ENCODE measurements at places on chromosomes 7 and 10.

GRCh38 chr10:5533098-5533731 is 8.5 kb downstream of the CALML3 start:
- no peak for DNase-seq

DNA sequence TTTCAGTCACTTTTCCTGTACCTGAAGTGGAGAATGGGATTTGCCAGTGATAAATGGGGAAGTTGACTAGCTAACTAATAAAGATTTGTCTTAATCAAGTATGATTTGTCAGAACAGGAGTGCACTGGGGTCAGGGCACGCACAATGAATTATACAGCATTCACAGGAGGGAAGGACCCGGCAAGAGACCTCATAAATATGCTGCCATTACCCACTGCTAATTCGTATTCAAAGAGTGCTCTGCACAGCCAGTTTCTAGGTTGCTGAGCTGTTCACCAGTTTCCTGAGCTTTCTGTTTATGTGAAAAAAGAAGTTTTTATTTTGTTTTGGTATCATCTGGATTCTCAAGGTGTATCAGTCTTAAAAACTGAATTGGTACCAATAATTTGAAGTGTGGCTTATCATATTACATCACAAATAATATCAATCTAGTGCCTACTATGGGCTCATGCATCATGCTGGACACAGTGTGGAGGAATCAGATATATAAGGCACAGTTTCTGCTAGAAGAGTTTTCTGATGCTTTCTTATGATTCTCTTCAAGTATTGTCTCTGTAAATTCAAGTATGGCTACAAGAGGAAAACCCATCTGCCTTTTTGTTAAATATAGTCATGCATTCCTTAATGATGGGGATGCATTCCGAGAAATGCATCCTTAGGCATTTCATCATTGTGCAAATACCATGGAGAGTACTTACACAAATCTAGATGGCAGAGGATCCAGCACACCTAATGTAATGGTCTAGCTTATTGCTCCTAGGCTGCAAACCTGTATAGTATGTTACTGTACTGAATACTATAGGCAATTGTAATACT is 202.2 kb downstream of the VTI1A start:
- DNase-seq, result no peak

DNA sequence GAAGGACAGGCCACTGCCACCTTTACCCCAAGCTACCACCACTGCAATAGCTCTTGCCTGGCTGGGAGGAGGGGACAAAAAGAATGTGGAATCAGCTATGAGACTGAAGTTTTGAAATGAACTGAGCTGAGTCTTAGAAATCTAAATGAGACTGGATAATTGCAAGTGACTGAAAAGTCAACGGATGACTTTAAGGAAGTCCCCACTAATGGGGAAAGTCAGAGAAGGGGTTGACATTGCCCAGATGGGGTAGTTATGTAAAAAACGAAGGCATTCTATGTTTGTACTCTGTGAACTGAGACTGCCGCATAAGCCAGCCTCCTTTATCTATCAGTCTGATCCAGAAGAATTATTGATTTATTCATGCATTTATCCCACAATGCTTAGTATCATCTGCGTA is 67.2 kb downstream of the RBM20 start:
- DNase-seq, result no peak

- no peak for DNase-seq
Measured at GRCh38 chr10:132437541-132437950, 40.5 kb downstream of the PWWP2B start.

GRCh38 chr10:59976909-59977308 is 70.6 kb upstream of the CCDC6 start:
- DNase-seq, result no peak

- no peak for DNase-seq
Measured at GRCh38 chr7:151837285-151838042, 39.5 kb downstream of the PRKAG2 start.

DNA sequence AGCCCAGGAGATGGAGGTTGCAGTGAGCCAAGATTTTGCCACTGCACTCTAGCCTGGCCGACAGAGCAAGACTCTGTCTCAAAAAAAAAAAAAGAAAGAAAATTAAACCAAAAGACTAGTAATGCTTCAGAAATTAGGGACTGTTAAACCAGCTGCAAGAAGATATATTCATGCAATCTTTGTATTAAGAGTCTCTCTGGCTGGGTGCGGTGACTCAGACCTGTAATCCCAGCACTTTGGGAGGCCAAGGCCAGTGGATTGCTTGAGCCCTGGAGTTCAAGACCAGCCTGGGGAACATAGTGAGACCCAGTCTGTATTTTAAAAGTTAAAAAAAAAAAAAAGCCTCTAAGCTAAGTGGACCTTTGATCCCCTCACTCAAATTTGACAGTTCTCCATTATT is 2.5 kb upstream of the HNRNPF start:
- DNase-seq, result no peak

- DNase-seq, result no peak
Measured at GRCh38 chr7:68258609-68259008, 1262.0 kb downstream of the TYW1 start.

DNA sequence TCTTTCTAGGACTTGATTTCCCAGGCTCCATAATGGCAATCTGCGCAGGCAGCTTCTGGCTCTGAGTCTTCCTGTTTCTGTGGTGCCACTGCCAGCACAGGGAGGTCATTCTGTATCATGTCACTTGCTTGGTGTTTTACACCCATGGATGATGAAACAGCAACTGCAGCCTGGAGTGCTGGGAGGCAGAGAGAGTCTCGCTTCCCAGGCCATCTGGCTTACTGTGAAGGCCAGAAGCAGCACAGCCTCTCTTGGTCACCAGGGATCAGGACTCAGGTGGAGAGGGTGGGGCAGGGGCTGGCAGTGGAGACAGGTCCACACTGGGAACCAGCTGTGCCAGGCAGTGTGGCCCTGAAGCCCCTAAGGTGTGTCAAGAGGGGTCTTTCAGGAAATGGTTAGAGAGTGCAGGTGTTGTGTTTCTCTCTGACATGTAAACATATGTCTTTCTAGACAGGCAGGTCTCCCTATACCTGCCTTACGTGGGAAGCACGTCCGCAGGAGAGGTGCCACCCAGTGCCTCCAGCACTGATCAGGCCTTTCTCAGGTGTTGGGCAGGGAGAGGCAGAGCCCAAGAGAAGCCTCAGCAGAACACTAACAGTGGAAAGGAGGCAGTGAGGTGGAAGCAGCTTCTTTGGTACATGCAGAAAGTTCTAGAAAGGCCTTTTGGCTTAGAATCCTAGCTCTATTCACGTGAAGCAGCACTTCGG is 71.4 kb downstream of the INSIG1 start:
- DNase-seq, result no peak

DNA sequence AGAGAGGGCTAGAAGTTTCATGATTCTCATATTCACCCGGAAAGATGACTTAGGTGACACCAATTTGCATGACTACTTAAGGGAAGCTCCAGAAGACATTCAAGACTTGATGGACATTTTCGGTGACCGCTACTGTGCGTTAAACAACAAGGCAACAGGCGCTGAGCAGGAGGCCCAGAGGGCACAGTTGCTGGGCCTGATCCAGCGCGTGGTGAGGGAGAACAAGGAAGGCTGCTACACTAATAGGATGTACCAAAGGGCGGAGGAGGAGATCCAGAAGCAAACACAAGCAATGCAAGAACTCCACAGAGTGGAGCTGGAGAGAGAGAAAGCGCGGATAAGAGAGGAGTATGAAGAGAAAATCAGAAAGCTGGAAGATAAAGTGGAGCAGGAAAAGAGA is 5.3 kb downstream of the GIMAP4 start:
- DNase-seq, result no peak

DNA sequence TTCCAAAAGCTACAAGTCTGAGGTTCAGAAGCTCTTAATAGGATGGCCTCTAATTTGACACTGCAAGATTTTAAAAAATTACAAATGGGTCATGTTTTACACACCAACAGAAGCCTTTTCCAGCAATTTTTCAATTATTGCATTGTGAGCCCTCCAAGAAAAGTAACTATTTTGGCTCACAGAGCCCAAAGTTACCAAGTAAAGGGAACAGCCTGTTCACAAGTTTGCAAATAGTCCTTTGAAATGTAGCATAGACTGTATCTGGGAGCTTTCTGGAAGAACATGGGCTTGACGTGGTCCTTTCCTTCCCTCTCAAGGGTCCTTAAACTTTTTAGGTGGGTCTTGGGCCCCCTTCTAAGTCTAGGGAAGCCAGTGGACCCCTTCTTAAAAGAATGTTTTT is 1.3 kb upstream of the GDF10 start:
- no peak for DNase-seq

GRCh38 chr10:29609696-29610095 is 25.1 kb downstream of the SVIL start:
- DNase-seq, result no peak

DNA sequence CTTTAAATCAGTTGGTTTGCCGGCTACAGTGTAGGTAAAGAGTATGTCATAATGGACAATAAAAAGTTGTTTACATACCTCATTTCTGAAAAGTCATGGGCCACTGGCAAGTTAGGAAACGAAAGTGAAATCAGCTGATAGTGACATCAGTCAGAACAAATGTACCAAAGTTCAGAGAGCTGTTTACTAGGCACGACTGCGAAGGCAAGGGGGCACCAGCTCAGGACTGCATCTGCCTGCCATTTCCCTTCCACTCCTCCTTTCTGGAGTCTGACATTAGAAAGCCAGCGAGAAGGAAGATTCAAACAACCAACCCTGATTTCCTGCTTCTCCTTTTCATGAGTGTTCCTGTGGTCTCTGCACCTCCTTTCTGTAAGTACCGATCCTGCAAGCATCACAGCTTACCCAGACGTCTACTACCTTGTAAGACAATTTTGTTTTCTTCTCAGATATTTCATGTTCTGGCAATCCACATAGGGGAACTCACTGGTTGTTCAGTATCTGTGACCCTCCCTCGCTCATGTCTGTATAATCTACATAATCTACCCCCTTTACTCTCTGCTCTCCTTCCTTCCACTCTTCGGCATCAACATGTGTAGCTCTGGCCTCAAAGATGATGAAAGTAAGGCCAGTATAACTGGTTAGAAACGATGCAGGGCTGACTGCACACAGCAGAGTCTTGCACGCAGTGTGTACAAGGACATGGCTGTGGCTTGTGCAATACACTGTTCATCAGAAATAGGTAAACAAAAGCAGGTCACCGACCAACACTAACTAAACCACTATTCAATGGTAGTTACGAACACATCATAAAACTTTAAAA is at the start of gene TMEM140:
Gene TMEM140 (plus strand): TSS at position 174 of the 823 bp plus-strand sequence. CDS start 16,370 bp downstream, outside the sequence.
- peak; percentile 92 for DNase-seq

GRCh38 chr7:15068324-15068723 is 165.8 kb upstream of the DGKB start:
- DNase-seq, result no peak

GRCh38 chr7:43513251-43513650 is 69.7 kb upstream of the STK17A start:
- DNase-seq, result peak; percentile 9

DNA sequence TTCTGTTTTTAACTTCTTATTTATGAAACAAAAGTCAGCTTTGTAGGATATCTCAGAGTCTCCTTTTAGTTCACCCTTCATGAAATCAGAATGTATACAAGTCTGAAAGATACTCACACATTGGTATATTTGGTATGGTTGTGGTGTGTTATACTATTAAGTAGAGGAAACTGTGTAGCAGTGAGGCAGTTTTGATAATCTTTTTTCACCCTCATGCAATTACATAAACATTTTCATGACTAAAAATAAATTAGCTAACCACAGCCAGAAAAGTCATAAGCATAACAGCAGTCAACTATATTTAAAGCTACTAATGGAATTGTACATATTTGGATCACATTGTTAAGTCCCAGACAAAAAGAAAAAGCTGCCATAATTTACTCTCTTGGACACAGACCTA is 62.1 kb downstream of the FAM185A start:
- DNase-seq, result no peak

DNA sequence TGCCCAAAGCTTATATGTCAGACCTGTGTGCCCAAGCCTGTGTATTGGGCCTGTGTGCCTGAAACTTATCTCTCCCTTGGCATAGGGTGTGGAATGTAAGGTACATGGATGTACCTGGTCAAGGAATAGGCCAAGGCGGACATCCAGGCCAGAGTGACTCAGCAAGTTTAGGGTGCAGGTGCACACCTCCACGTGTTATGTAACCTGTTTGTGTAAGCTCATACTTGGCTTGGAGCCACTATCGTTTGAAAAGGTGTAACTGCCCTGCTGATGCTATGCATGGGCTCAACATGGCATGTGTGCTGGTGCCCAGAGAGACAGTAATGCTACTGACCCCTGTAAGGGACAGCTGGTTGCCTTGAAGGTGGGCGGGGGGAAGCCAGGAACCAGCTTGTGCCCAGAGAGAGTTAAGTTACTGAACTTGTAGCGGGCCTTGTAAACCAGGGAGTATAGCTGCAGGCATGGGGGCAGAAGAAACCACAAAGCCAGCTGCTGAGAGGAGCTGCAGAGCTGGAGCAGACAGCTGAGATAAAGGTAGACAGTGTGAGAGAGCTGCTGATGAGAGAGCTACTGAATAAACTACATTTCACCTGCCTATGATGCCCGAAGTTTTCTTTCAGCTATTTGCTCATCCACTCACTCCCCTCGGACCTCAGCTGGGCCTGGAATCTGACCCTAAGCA is 656.4 kb upstream of the ZWINT start:
- no peak for DNase-seq

DNA sequence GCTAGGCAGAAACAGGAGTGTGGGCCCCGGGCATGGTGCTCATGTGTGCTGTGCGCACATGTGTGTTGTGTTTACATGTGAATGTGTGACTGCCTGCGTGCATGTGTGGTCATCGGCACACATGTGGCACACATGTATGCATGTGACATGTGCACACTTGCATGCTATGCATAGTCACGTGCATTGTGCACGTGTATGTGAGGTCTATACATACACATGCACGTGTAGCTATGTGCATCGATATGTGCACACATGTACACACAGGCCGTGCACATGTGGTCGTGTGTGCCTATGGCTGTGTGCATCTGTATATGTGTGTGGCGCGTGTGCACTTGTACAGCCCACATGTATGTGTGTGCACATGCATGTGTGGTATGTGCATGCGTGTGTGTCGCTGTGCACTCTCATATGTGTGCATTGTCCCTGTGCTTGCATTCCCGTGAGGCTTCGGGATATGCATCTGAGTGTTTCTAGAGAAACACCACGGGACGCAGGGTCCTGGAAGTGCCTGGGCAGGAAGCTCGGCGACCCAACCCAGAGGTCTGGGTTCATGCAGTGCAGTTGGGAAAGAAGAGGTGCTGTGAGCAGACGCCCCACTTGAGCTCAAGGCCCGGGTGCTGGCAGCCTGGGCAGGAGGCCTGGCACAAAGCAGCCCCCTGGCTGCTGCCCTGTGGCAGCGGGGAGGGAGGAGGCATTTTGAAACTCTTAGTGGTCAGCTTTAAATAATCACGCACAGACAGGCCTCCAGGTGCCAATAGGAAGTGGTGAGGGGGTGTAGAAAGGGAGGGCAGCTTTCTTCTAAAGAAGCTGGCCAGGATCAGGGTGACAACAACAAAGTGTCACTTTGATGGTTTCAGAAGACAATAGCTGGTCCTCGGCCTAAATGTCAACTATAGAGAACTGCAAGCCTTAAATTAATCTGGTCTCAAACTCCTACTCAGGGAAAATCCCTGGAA is 410.0 kb upstream of the MGMT start:
- DNase-seq, result no peak

All from endothelial cell of umbilical vein (primary cell).